ENCODE measurements at places on chromosomes 3 and 15.

GRCh38 chr3:66989860-66990696, 8.0 kb upstream of the KBTBD8 start:
- no peak for DNase-seq

DNA sequence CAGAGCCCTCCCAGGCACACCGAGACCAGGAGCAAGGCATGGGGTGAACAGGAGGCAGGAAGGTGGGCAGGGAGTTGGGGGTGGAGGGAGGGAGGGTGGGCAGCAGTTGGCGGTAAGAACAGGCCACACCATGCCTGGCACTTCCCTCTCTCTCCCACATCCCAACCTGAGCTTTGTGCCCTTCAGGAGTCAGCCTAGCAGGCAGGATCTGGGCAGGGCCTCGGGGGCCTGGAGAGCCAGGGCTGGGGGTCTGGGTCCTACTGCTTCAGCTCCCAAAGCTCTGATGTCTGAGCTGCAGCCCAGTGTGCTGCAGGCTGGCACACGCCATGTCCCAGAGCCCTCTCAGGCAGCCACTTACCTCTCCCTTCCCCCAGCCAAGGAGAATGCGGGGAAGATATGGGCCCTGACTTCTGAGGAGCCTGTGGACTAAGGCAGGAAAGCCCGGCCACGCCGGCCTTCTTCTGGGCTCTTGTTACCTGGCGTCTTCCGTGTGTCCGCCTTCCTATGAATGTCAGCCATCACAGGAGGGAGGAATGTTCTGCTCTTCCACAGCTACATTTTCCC, 2.9 kb upstream of the MYL3 start:
- DNase-seq: no peak

DNA sequence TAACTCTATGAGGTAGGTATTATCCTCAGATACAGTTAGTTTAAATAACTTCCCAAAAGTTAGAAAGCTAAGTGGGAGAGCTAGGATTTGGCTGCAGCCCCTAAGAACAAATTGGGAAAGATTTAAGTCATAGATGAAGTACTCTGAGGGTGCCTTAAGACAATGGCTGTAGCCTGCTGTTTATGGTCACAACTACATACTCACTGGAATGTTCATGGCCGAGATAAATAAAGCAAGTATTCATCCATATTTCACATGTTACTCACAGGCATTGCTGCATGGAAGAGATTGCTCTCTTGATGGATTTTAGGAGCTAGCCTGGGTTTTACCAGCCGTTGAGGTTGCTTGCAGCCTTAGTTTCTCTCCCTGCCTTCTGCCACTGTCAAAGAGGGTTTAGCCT, 145.0 kb downstream of the CMSS1 start:
- no peak for DNase-seq

- DNase-seq: no peak
Observed at GRCh38 chr3:101529816-101530685, 17.0 kb upstream of the SENP7 start.

- no peak for DNase-seq
Observed at GRCh38 chr15:100189849-100190248, 151.9 kb downstream of the ADAMTS17 start.

- no peak for DNase-seq
Observed at GRCh38 chr15:74893627-74894026, 3.8 kb downstream of the MPI start.

DNA sequence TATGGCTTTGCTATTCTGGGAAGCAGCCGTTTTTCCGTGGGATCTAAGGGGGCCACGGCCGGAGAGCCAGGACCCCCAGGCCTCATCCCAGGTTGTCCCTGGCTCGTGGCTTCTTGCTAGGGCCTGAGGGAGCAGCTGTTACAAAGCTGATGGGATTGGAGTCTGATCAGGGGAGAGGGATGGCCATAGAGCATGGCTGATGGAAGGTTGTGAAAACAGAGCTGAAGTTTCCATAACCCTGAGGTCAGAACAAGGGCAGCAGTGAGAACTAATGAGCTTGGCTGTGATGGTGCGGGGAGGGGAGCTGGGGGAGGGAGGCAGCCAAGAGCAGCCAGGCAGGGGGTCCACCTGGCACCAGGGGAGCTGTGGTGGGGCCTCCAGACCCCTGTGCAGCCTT, 63.0 kb downstream of the LINGO1 start:
- DNase-seq: no peak

DNA sequence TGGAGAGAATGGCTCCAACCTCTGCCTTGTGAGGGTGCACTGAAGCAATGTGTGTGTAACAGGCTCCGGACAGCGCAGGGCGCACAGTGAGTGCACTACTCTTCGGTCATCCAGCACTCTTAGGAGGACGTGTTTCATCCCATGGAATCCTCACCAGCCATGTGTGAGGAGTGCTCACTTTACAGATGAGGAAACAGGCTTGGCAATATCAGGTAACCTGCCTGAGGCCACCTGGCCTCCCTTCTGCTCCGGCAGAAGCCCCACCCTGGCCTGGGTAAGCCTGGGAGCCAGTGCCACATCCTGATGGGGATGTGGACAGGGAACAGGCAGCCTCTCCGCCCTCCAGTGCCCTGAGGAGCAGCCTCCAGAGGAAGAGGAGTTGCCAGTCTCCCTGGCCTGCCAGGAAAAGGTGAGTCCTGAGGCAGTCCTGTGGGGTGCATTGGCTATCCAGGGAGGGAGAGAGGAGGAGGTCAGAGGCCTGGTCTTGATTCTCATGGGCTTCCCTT, 39.4 kb upstream of the LIMD1 start:
- DNase-seq: no peak

DNA sequence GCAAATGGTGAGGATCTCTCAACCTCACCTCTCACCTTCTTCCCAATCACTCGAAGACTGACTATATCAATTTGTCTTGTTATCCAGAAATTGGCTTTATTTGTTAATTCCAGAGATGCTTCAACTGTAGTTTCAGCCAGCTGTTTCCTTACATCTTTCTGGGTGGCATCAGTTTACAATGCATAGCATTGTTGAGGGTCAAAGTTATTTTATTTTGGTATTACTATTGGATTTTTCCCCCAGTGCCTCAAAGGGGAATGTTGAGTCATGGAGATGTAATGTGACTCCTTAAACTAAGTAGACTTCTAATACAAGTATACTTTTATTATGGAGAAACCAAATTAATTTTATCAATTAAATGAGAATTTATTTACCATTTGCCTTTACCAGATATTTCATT, 351.6 kb downstream of the TIGIT start:
- no peak for DNase-seq

DNA sequence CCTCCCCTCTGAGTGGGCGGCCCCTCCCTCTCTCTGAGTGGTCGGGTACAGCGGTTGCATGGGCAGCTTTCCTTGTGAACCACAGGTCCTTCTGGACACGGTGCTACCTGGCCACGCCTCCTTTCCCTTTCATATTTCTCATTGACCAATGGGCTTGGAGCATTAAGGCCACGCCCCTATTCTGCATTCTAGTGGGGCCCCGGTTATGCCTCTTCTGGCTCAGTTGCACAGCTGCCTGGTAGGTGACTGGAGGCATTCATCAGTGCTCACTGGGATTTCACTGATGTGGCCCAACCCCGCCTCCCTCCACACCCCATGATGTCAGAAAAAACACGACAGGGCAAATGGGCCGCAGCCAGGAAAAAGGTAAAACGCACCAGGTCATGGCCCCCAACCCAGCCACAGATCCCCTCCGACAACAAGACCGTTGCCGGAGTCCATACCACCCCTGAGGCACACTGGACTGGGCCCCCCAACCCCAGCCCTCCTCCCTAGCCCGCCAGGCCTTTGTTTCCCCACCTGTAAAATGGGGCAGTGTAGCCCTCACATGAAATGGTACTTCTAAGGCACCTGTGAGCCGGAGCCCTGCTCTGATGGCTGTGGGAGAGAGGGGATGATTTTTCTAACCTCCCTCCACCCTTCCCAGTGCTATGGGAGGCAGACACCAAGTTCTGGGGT, 26.3 kb downstream of the NGRN start:
- peak; percentile 24 for DNase-seq

DNA sequence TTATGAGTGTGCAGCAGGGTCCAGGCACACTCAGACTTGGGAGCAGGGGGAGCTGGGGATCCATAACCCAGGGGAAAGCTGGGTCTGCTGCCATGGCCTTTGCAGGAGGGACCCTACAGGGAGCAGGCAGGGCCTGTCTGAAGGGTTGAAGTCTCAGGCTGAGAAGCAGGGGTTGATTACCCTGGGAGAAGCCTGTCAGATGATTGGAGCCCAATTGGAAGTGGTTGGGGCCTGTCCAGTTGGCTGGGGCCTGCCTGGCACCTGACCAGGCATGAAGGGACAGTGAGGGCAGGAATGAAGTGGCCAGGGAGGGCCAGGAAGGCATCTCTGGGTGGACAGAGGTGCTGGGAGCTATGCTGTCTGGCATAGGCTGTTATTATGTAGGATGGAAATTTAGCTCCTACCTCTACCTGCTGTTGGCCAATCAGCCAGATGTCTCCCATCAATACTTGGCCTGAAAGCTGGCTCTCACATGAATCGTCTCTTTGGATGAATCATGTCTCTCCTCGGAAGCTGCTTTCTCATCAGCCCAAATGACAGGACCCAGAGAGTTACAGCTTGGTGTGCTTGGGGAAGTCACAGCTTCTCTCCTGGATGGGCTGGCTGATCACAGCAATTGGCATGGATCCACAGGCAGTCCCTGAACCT, 27.4 kb upstream of the SLCO2A1 start:
- DNase-seq: no peak

Data from activated naive CD8-positive, alpha-beta T cell treated with anti-CD3 and anti-CD28 coated beads for 36 hours (primary cell).